ENCODE measurements at places on chromosomes 4 and X.

DNA sequence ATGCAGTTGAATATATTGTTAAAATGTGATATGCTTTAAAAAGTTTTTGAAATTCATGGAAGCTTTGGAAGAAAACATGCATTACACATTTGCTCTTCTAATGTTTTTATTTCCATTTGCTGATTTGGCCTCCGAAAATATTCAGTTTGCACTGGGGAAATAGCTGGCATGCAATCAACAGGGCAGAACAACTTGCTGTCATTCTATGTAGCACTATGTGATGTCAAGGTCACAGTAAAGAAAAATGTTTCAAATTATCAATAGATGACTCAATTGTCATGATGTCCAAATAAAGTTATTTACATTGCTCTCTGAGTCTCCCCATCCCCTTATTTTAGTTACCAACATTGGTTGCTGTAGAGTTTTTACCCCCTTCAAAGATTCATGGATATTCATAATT, 119.2 kb downstream of the TLL1 start:
- no peak for DNase-seq

GRCh38 chr4:7703688-7704087, 236.0 kb downstream of the AFAP1 start:
- DNase-seq, result no peak

GRCh38 chrX:39067866-39068265, 266.6 kb downstream of the MID1IP1 start:
- no peak for DNase-seq

DNA sequence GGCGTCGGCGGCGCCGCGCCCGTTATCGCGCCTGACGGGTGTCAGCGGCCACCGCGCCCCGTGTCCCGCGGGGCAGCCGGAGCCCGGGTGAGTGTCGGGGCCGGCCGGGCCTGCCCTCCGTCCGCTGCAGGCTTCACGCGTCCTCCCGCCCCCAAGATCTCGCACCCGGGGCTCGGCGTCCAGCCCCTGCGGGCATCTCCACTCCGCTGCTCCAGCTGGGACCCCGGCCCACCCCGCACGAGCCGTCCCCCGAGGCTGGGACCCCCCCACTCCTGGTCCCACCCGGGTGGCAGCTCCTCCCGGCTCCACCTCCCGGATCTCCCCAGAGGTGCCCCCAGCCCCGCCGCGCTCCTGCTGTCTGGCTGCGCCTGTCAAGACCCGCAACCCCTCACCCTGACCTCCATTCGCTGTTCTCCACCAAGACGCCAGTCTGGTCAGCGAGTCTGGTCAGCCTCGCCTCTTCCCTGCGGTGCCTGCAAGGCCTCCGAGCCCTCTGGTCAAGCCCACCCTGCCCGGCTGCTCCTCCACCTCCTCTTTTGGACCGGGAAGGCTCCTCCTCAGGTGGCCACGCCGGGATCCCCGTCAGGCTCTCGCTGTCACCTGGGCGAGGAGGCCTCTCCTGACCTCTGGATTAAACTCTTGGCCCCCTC, 66.0 kb upstream of the NKX1-1 start:
- no peak for DNase-seq

GRCh38 chr4:129852434-129852833, 756.5 kb downstream of the C4orf33 start:
- no peak for DNase-seq
